ENCODE measurements at places on chromosomes 3 and 15. TPM values are rescaled to one million over a fixed set of nuclear protein-coding genes. Genes with fewer than 3 reads are reported as not detected.
A peak's percentile ranks its signal among the peaks of the same experiment; 100 is the strongest.

The TMEM158 gene
- 1.2 TPM for polyA plus RNA-seq

The MTHFS gene
- 116 TPM for polyA plus RNA-seq

DNA sequence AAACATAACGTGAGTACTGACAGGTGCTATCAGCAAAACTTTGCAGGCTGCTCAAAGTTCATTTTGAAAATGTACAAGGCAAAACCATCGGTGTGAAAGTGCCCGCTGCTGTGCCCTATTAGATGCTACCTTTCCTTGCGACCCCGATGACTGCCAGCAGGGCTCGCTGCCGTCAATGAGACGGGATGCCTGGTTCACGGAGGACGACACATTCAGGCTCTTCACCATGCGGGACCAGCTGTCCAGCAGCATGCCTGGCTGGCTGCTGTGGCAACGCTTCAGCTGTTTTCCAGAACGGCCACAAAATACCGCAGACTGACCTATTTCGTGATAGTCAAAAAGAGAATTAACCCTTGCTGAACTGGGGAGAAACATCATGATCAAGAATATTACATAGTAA lies 92.7 kb upstream of the OCA2 start:
- peaks cover 24% of the 10 kb centered on the region for H3K36me3 ChIP-seq
- no peaks in the 10 kb centered on the region for H3K4me1 ChIP-seq
- DNase-seq: peak; percentile 88
- no peak overlapping the region for H3K4me3 ChIP-seq
- no peaks in the 10 kb centered on the region for H3K27me3 ChIP-seq
- H3K27ac ChIP-seq: no peak overlapping the region

- DNase-seq: no peak
- H3K27ac ChIP-seq: no peak overlapping the region
- H3K4me3 ChIP-seq: no peak overlapping the region
These were observed 111.2 kb downstream of the EFHB start for GRCh38 chr3:19822805-19823204.

- H3K36me3 ChIP-seq: no peaks in the 10 kb centered on the region
- no peak for DNase-seq
- no peaks in the 10 kb centered on the region for H3K4me1 ChIP-seq
These were observed 144.3 kb downstream of the STAC start for GRCh38 chr3:36524560-36524959.

All from lung (tissue), 17 donors.